Stimulated activated CD8-positive, alpha-beta memory T cell treated with anti-CD3 and anti-CD28 coated beads, Interleukin-4, amount 100 ng/mL, for 1 hour (primary cell): ENCODE measurements at places on chromosomes 1 and 21.

DNA sequence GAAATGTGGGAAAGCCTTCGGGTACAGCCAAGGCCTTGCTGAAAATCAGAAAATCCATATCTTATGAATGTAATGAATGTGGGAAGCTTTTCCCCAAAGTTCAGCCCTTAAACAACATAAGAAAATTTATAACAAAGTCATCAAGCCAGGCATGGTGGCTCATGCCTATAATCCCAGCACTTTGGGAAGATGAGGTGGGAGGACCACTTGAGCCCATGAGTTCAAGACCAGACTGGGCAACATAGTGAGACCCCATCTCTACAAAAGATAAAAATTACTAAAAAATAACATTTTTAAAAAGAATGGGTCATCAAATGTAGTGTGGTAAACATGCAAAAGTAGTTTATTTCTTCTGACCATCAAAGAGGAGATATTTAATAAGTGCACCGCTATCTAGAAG lies 45.9 kb downstream of the KIAA0319L start:
- DNase-seq, result no peak

GRCh38 chr1:3170561-3171453 lies 101.8 kb downstream of the PRDM16 start:
- DNase-seq, result no peak

GRCh38 chr1:199042193-199042592 lies 403.4 kb downstream of the PTPRC start:
- DNase-seq, result no peak

DNA sequence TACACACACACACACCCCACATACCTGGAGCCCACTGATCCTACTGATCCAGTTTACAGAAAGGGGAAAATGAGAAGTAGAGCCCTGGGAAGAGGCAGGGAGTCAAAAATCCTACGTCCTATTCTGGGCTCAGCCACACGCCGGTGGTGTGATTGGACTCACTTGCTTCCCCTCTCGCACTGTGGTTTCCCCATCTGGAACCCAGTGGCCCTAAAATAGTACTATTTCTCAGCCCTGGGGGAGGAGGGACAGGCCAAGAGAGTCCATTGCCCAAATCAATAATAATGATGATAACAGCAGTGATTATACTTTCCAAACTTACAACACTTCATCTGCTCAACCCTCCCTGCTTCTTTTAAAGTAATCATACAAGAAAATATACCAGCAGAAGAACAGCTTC lies 2.9 kb upstream of the PIGR start:
- no peak for DNase-seq

- DNase-seq, result no peak
Measured at GRCh38 chr1:86861424-86861823, 52.5 kb downstream of the SELENOF start.

DNA sequence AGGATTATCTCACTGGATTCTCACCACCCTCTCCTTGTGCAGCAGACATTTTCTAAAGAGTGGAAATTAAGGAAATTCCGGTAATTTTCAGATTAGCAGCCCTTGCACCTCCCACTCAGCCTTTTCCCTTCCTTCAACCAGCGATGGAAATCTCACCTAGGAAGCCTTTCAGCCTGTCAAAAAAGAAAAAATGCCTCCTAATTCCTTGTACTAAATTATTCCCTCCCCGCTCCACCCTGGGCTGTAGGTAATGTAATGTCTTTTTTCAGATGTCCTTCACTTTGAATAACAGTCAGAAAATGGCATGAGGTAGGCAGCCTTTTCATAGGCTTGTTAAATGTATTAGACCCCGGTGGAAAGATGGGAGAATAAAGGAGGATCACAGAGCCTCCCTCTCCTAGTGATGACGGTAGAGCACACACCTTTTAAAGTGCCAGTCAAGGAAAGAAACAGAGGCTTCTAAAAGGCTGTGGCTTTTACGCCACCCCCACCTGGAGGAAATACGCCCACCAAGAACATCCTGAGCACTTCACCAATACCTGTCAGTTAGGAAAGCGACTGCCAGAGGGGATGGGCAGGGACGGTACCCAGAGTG lies 62.8 kb upstream of the NEK2 start:
- no peak for DNase-seq

DNA sequence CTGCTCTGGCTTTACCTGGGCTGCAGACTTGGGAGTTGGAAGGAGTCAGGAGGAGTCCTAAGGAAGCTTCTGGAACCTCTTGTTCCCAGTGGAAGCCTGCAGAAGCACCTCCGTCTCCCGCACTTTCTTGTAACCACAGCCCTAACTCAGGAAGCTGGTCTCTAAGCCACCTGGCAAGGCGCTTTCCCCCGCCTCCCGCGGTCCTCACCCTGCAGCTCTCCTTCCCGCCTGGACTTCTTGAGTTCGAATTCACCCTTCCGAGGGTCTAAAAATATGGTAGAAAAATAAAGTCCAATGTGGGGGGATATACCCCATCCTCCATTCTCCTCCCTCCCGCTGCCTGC lies 15.1 kb downstream of the PAX7 start:
- no peak for DNase-seq

DNA sequence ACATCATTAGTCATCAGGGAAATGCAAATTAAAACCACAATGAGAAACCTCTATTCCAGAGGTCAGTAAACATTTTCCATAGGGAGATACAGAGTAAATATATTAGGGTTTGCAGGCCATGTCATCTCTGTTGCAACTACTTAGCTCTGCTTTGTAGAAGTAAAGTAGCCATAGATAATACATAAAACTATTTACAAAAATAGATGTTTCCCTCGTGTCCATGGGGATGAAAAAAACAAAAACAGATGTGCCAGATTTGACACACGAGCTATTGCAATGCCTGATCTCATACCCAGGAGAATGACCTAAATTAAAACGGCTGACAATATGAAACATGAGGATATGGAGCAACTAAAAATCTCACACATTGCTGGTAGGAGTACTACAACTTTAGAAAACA lies 17.3 kb downstream of the LTN1 start:
- no peak for DNase-seq

DNA sequence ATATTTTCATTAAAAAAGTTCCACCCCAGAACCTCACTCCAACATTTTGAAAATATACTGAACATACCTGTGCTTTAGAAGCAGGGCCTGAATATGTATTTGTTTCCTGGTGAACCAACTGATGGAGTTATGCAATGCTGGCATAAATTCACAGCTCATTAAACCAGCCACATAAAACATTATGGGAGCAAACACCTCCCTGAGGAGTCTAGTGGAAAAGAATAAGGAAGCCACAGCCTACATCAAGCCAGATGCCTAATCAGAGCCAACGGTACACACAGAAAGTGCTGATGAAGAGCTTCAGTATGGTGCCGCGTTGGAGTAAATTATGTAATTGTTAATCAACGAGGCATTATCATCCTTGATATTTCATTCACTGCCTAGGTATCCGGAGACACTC lies 199.5 kb downstream of the AJAP1 start:
- DNase-seq, result no peak

- no peak for DNase-seq
Measured at GRCh38 chr1:221184131-221184794, 305.0 kb downstream of the HLX start.

DNA sequence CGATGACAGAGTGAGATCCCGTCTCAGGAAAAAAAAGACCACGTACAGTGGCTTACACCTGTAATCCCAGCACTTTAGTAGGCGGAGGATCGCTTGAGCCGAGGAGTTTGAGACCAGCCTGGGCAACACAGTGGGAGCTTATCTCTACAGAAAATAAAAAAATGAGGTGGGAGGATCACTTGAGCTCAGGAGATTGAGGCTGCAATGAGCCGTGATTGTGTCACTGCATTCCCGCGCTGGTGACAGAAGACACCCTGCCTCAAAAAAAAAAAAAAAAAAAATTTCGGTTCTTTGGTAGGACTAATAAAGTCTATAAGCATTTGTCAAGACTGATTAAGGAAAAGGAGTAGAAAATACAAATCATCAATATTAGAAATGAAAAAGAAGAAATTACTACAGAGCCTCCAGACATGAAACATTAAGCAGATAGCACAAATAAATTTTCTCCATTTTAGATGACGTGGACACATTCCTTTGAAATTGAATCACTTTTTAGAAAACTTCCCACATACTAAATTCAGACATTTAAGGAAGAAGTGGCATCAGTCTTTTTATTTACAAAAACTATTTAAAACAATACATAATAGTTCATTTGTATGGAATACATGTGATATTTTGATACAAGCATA lies 30.4 kb downstream of the MORC3 start:
- no peak for DNase-seq

DNA sequence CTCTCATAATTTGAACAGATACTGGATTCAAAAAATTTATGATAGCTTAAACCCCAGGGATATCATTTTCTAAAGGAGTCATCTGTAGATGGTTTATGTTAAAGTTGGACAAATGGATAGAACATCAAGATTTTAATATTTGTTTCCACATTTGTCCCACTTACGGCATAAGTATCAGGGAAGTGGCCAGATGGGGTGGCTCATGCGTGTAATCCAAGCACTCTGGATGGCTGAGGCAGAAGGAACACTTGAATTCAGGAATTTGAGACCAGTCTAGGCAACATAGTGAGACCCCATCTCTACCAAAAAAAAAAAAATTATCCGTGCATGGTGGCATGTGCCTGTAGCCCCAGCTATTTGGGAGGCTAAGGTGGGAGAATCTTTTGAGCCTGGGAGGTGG lies 229.1 kb downstream of the GPR52 start:
- no peak for DNase-seq

DNA sequence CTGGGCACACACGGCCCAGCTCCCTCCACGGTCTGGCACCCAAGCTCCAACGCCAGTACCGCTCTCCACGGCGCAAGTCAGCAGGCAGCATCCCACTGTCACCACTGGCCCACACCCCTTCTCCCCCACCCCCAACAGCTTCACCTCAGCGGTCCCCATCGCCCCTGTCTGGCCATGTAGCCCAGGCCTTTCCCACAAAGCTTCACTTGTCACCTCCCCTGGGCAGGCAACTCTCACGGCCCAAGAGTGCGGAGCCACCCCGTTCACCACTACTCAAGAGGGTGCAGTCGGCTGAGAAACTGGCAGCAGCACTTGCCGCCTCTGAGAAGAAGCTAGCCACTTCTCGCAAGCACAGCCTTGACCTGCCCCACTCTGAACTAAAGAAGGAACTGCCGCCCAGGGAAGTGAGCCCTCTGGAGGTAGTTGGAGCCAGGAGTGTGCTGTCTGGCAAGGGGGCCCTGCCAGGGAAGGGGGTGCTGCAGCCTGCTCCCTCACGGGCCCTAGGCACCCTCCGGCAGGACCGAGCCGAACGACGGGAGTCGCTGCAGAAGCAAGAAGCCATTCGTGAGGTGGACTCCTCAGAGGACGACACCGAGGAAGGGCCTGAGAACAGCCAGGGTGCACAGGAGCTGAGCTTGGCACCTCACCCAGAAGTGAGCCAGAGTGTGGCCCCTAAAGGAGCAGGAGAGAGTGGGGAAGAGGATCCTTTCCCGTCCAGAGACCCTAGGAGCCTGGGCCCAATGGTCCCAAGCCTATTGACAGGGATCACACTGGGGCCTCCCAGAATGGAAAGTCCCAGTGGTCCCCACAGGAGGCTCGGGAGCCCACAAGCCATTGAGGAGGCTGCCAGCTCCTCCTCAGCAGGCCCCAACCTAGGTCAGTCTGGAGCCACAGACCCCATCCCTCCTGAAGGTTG lies 97.6 kb downstream of the PIK3R3 start:
- no peak for DNase-seq

- DNase-seq, result no peak
Measured at GRCh38 chr1:208979776-208980175, 603.7 kb upstream of the CAMK1G start.

- no peak for DNase-seq
Measured at GRCh38 chr21:44258056-44258725, 3.5 kb downstream of the DNMT3L start.

GRCh38 chr1:12443151-12443550 lies 174.9 kb downstream of the DHRS3 start:
- no peak for DNase-seq

DNA sequence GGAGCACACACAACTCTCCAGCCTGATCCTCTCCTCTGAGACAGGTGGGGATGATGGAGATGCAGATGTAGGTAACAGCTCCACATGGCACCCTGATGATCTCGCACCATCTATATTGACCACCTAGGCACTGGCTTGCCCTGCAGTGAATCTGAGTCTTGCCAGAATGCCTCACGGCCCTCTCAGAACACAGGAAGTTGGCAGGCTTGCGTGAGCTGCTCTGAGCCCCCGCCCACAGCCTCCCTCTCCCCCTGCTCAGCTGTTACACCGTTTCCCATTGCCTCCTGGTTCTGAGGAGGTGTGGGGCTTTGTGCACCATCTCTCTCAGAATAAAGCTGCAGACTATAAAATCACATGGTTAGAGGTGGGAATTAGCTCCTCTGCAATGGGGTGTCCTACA lies 48.0 kb downstream of the URB2 start:
- DNase-seq, result no peak

- no peak for DNase-seq
Measured at GRCh38 chr1:161238039-161238473, at the start of gene NR1I3. Gene NR1I3 (minus strand): TSS chr1:161238203. CDS start chr1:161236565, 1,638 bp downstream.
